LoVo (cell line): ENCODE measurements at places on chromosomes 12 and 14.

DNA sequence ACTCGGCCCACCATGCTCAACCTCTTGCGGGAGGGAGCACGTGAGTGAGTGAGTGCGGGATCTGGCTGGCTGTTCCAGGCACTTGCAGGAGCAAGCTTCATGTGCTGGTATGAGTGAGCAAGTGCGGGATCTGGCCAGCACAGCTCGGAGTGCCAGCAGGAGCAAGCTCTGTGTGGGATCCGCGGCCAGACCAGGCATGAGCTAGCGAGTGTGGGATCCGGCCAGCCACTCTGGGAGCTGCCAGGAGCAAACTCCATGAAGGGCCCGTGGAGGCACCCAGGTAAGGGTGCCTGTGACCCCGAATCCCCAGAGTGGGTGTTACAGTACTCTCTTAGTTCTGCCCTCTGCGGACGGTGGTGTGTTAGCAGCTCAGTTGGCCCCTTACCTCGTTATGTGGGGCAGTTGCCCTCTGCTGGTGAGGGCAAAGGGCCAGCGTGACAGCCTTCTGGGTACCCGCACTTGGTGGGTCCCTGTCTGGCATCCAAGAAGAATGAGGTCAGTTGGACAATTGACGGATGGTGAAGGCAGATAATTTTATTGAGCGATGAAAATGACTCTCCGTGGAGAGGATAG lies 38.3 kb downstream of the RAD51B start:
- DNase-seq, result no peak

DNA sequence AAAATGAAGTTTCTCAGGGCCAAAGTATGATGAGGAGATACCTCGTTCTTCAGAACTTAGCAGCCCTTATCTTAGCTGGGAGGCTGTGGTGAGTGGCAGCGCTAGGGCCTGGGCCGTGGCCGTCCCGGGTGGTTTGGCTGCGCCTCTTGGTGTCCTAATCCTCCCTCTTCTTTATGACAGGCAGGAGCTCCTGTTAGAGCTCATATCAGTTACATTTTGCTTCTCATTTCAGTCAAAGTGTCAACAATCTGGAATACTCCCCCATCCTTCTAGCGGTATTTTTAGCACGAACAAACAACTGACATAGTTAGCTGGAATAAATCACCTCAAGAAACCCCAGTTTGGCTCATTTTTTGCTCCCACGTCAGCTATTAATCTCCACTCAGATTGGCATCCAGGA lies 188.8 kb downstream of the TTC7B start:
- DNase-seq, result no peak

DNA sequence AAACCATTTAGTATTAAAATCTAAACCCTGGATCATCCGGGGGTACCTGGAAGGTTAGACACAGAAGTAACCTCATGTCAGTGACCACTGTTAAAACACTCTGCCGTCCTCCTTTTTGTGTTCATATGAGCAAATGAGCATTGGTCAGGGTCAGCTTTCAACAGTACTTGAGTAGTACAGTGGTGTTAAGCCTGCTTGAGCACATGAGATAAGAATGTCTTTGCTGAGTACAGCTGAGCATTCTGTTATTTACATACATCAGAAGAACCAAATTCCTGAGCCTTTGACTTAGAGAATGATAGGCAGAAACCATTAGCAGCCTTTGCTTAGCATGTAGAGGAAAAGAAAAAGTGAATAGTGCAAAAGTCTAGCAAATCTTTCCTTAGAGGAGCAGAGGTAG lies 38.6 kb upstream of the LRTM2 start:
- DNase-seq, result no peak

DNA sequence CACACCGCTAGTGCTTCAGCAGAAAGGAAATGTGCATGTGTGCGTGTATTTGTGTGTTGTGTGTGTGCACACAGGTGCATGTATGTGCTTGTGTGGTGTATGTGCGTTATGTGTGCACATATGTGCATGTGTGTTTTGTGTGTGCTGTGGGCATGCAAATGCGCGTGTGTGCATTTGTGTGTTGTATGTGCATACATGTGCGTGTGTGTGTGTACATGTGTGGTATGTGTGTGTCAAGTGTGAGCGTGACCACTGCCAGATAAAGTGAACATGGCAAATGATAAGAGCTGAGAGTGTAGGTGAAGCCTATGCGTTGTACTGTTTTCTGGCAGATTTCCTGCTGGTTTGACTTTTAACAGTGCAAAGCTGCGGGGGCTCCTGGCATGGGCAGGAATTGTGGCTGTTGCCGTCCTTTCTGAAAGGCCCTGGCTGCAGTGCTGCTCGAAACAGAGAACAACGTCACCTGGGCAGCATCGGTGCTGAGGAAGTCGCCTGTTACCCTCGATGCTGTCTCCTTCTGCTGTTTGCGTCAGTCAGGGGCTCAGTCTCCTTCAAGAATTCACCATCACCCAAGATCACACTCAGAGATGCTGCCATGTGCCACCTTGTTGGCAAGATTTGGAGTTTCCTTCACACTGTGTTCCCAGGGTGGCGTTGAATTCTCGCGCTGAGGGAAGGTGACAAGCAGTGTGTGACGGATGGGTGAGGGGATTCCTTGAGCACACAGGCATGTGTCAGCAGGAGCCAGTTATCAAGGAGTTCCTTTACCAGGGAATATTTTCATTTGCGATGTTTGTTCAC lies 56.1 kb downstream of the ADGRD1 start:
- no peak for DNase-seq

- peak; percentile 31 for DNase-seq
These were observed at the start of gene INSM2 for GRCh38 chr14:35533357-35534207. Gene INSM2, plus strand, starts transcription at chr14:35534164. Its CDS starts 89 bp downstream, at chr14:35534253.

DNA sequence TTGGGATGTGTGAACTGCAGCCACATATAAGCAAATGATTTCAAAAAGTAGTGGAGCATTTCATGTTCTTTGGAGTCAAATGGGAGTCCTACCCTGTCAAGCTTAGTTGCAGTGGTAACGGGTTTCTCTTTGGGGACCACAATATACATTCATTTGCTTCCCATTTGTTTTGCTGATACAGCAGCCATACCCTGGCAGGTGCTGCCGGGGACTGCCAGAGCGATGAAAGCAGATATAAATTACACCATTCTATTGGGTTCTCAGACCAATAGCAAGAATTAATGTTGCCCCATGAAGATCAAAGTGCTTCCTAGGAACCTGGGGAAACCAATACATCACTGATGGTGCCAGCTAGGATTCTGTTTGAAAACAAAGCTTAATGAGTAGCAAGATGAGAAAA lies 1621.5 kb upstream of the FLRT2 start:
- no peak for DNase-seq

- DNase-seq, result no peak
These were observed 85.6 kb upstream of the TMEM263 start for GRCh38 chr12:106870116-106870515.

DNA sequence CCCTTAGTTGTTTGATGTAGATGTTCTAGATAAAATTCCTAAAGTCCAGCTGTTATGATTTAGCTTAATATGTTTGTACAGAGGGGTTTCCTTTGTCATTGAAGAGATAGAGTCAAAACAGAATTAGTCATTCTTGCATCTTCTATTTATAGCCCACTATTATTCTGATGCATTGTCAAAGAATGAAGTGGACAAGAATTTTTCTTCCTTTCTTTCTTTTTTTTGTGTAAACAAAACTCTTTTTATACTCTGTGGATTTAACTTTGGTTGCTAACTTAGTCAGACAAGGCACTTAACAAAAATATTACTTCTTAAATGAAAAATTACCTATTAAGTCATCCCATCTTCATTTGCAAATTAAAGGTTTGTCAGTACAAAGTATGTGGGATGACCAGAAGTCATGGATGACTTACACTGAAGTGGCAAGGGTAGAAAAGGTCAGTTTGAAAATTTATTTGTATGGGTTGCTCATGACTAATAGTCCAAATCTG lies 215.6 kb upstream of the DDHD1 start:
- DNase-seq, result no peak

DNA sequence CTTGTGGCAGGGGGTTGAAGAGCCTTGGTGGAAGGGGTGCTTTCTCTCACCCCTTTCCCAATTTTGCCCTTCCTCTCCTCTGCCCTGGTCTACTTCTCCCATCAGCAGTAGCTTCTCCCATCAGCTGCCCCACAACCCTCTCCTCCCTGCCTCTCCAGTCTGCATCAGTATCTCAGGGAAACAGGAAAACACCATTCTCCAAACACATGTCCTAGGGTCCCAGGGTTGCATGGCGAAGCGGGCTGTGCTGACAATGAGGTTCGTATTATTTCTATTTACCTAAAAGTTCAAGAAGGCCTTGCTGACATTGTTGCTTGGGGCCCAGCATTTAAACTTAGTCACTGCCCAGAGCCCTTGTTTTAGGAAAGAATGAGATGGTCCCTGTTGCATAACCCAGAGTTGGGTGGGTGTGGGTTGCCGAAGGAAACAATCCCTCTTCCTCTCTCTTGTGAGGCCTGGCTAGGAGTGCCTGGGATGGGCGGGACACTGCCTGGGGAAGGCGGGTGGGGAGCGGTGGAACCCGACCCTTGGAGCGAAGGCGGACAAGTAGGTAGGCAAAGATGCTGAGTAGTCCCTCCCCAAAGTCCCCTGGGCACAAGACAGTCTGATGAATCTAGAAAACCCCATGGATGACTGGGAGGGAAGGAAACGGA lies 1.3 kb upstream of the IGFBP6 start:
- no peak for DNase-seq

GRCh38 chr14:106551265-106551664 lies 1024.9 kb downstream of the TMEM121 start:
- no peak for DNase-seq

GRCh38 chr12:76183459-76184186 lies 99.1 kb upstream of the NAP1L1 start:
- DNase-seq, result peak; percentile 64

GRCh38 chr12:78101113-78101876 lies 270.6 kb downstream of the NAV3 start:
- no peak for DNase-seq

GRCh38 chr12:131345521-131346436 lies 365.1 kb upstream of the SFSWAP start:
- DNase-seq, result no peak

DNA sequence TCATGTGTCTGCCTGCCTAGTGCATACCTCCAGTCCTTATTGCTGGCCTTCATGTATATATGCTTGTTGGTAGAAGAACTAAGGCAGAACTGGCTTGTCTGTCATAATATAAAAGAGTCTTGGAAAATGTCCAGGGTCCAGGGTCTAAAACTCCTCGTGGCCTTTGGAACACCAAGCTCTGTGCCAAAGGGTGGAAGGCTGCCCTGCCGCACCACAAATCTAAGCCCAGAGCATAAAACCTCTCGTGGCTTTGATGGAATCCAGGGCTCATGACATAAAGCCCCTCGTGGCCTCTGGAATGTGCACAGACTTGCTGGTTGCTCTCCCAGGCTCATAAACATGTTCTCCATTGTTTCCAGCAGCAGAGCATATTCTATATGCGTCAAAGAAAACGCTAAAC lies 107.9 kb downstream of the BBS10 start:
- no peak for DNase-seq

- no peak for DNase-seq
These were observed 1272.6 kb downstream of the AACS start for GRCh38 chr12:126337556-126338441.

DNA sequence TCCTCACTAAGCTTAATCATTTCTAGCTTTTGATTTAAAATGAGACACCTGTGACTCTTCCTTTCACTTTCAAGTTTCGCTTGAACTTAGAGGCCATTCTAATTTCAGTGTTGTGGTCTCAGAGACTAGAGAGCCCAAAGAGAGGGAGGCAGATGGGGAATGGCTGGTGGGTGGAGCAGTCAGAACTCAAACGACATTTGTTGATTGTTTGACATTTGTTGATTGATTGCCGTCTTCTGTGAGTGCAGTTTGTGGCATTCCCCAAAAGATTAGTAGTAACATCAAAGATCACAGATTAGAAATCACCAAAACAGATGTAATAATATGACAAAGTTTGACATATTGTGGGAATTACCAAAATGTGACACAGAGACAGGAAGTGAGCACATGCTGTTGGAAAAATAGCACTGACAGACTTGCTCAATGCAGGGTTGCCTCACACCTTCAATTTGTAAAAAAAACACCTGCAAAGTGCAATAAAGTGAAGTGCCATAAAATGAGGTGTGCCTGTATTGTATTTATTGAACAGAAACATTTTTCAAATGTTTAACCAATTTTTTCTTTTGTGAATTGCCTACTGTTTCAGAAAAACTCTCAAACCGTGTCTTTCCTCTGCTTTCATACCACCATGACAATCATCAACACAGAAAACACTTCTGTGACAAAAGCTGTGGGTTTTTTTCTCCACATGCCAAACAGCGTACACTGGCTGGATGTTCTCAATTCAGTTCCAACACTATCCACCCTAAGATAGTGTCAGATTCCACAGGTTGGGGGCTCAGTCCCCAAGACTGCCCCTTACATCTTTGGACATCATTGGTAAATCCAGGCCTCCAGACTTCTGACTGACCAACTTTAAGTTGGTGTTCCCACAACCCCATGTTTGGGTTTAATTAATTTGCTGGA lies 376.3 kb upstream of the RGS6 start:
- peak; percentile 11 for DNase-seq

DNA sequence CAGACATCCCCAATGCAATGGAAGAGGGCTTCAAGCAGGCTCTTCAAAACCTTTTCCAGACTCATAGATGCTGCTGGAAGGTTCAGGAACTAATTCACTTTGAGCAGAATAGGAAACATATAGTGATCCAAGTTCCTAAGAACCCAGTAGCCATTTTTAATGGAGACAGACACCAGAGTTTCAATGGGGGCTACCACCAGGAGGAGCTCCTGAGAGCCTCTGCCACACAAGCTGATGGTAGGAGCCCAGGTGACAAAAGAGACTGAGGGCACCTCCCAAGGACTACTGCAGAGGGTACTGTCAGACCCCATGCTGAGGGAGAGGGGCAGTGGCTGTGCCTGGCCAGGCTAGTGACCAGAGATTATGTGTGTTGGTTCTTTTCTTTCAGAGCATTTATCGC lies 45.9 kb downstream of the IFNG start:
- DNase-seq, result peak; percentile 12

DNA sequence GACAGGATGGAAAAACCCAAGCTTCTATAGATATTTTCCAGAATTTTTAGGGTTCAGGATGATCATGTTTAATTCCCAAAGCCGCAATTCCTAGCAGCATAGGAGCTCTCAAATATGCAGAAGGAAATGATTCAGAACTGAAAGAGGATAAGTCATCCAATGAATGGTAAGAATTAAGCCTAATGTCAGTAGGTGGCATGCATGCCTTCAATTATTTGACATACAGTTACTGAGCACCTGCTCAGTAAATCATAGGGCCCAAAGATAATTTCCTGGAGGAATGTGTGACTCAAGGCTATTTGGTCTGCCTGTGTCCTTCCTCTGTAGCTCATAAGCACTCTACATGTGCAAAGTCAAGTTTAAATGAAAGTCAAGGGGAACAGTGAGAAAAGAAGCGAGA lies 116.8 kb upstream of the SLC38A4 start:
- peak; percentile 38 for DNase-seq

DNA sequence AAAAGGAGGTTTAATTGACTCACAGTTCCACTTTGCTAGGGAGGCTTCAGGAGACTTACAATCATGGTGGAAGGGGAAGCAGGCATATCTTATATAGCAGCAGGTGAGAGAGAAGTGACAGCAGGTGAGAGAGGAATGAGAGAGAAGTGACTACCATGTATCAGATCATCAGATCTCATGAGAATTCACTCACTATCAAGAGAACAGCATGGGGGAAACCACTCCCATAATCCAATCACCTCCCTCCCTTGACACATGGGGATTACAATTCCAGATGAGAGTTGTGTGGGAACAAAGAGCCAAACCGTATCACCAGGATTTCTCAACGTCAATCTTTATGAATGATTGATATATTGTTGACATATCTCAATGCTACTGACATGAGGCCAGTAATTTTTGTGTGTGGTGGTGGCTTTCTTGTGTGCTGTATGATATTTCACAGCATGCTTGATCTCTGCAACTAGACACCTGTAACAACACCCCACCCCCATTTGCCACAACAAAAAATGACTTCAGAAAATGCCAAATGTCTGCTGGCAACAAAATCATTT lies 1470.9 kb upstream of the SEL1L start:
- DNase-seq, result no peak

- DNase-seq, result no peak
These were observed 142.9 kb upstream of the KITLG start for GRCh38 chr12:88723219-88723618.
